ENCODE measurements at places on chromosomes 6 and 20.

DNA sequence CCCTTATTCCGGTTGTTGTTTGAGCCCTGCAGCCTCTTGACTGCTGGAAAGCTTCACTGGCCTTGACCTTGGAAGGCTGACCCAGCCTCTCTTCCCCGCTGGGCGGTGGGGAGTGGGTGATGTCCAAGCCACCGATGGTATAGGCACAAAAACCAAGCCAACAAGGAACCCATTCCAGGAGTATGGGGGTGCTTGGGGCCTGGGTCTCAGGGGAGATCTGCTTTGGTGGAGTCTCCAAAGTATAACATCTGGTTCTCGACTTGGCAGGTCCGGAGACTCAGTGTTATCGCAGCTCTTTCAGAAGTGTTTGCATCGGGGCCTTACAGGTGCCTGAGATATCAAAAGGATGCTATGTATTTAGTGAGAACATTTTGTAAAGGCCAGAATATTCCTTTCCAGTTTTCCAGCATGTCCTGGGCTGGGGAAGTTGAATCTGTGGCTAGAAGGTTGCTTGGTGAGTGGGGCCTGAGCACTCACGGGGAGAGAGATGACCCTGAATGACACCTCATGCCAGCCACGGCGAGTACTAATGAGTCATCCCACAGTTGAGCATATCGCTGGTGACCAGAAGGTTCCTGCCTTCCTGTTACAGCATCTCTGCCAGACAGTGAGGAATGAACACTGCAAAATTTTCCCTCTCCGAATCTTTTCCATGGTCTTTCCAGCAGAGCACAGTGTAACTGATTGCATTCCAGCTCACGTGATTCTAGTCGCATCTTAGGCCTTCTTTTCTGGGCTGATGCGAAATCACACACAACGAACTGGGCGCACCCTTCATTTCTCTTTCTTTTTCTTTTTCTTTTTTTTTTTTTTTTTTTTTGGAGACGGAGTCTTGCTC is 133.9 kb downstream of the ZDHHC14 start:
- DNase-seq: no peak

GRCh38 chr6:165717732-165718465 is 54.9 kb upstream of the PDE10A start:
- no peak for DNase-seq

DNA sequence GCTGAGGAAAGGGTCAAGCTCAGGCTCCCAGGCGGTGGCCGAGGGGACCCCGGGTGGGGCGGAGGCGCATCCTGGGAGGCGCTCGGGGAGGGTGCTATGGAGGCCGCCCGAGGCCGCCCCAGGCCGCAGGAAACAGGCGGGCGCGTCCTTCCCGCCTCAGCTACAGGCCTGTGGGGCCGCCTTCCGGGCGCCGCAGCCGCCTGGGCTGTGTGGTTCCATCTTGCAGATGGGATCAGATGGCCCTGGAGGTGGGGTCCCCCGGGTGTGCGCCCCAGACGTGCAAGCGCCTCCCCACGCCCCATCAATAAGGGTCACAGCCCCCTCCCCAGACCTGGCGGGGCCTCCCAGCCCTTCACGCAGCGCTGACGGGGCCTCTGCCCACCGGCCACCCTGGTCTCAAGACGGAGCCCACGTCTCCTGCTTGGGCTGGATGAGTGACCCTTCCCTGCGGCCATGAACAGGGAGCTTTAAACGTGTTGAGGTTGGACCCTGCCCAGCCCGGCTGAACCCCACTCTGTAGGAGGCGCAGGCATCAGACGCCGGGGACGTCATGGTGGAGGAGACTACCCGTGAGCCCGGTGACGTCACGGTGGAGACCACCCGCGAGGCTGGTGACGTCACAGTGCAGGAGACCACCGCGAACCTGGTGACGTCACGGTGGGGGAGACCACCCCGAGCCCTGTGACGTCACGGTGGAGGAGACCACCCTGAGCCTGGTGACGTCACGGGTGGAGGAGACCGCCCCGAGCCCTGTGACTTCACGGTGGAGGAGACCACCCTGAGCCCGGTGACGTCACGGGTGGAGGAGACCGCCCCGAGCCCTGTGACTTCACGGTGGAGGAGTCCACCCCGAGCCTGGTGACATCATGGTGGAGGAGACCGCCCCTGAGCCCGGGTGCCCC is 267.0 kb downstream of the DLL1 start:
- DNase-seq: peak; percentile 52

DNA sequence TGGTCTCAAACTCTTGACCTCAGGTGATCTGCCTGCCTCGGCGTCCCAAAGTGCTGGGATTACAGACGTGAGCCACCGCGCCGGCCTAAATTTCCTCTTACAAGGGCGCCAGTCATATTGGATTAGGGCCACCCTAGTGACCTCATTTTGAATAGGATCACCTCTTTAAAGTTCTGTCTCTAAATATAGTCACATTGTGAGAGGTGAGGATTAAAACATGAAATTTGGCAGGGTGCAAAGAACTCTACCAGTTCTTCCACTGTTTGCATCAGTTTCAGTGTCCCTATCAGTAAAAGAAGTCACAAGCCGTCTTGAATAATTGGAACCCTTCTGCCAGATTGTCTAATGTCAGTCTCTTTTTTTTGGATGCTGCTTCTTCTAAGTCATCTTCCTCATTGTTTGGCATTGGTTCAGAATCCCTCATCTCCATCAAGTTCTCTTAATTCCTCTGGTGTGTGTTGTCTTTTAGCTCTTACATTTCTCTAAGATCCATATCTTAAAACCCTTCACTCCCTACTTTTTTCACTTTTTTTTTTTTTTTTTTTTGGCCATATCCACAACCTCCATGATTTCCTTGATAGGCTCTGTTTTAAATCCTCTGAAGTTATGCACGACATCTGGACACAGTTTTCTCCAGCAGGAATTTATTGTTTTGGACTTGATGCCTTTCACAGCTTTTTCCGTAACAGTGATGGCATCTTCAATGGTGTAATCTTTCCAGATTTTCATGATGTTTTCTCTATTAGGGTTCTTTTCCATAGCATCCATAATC is 56.8 kb downstream of the NCOA3 start:
- DNase-seq: no peak

GRCh38 chr6:158933079-158933595 is 66.9 kb downstream of the RSPH3 start:
- DNase-seq: no peak

GRCh38 chr20:46559685-46560440 is 9.4 kb upstream of the OCSTAMP start:
- DNase-seq: no peak

GRCh38 chr6:52362443-52363227 is 684 bp downstream of the PAQR8 start:
- DNase-seq: peak; percentile 64

DNA sequence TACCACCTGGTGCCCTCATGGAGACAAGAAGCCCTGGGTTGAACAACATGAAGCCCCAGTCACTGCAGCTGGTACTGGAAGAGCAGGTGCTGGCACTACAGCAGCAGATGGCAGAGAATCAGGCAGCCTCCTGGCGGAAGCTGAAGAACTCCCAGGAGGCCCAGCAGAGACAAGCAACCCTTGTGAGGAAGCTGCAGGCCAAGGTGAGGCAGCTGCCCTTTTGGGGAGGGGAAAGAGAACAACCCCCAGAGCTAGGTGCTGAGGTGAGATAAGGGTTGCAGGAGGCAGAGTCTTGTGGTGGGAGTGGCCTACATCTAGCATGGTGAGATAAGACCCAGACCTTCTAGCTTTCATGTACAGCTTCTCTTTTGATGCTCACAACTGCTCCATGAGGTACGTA is 7.0 kb downstream of the CEP250 start:
- no peak for DNase-seq

DNA sequence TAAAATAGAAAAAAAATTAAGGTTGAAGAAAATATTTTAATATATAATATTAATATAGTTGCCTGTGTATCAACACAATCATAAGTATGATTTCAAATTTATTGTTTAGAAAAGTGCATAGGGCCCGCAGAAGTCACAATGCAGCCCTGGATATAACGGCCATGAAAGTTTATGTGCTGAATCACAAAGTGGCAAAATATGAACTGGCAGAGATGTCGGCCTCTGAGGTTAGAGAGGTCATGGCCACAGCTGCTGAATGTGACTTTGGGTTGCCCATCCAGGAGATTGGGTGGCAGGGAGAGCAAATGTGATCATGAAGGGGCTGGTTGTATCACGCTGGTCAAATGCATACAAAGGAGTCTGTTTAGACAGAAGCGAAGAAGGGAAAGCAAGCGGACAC is 35.7 kb downstream of the COL11A2 start:
- DNase-seq: no peak

- no peak for DNase-seq
These were observed 135.3 kb downstream of the AKAP7 start for GRCh38 chr6:131270534-131270933.

DNA sequence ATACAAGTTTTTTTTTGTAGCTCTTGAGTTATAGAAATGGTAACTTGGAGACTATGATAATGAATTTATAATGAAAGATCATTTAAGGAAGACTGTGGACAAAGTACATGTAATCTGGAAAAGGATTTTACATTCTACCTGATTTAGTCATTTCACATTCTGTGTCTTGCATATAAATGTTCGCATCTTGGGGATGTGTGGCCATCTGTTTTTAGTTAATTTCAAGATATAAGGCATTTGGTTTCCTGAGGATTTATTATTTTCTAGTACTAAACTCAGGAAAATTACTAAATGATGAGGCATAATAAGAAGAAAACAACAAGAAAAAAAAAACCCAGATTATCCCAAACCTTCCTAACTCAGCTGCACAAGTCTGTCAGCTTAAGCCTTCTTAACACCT is 112.7 kb upstream of the PRL start:
- no peak for DNase-seq

DNA sequence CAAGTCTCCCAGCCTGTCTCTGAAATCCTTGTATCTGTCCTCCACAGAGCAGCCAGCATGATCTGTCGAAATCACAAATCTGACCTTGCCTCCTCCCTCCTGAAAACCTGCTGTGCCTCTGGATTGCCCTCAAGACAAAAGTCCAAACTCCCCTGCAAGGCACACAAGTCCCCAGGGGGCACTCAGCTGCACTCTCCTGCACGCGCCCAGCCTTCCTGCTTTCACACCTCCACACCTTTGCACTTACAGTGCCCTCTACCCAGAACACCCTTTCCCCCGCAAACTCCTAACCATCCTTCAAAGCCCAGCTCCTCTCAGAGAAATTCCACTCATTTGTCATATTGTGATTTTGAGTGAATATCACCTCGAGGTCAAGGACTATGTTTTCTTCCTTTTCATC is 83.4 kb upstream of the TOP1 start:
- DNase-seq: no peak

DNA sequence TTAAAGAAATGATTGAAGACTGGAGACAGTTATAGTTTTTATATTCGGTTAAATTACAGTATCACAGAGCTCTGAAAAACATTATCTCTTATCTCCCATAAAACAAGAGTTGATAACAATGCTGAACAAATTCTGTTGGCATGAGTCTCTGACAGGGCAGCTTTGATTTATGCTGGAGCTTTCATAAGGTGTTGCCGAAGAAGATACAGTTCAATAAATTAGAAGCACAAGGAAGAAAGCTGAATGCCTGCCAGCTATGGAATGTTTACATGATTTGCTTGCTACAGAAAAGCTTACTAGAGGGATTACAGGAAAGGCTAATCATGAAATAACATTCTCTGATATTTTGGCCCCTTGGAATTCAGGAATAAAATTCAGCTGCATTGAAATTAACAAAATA is 431.9 kb upstream of the GJE1 start:
- no peak for DNase-seq

GRCh38 chr6:147817042-147817689 is 308.7 kb downstream of the SAMD5 start:
- DNase-seq: no peak

DNA sequence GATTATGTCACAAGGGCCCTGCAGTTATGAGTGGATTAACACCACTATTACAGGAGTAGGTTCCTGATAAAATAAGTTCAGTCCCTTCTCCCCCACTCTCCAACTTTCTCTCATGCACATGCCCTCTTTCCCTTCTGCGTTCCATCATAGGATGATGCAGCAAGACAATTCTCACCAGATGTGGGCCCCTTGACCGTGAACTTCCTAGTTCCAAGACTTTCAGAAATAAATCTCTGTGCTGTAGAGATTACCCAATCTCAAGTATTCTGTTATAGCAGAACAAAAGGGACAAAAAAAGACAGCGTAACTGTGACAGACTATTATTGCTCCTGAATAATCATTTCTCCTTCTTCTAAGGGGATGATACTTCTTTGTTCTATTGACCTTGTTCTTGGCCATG is 33.8 kb upstream of the TMEM244 start:
- DNase-seq: no peak

GRCh38 chr6:2171728-2172127 is 73.7 kb downstream of the GMDS start:
- DNase-seq: no peak

DNA sequence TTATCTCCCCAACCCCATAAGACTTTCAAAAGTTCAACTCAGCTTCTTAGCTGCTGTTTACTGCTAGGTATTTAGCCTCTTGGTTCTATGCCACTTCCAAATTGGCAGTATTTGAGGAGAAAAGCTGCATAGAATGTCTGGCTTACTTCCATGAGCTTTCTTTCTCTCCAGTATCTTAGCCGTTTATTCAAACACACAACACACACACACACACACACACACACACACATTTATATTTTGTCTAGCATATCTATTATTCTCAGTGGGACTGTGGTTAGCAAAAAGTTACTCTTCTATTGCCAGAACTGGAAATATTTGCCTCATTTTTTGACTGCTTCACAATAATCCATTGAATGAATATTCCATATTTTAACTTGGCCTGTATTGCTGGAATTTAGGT is 634.2 kb upstream of the IMPG1 start:
- no peak for DNase-seq

DNA sequence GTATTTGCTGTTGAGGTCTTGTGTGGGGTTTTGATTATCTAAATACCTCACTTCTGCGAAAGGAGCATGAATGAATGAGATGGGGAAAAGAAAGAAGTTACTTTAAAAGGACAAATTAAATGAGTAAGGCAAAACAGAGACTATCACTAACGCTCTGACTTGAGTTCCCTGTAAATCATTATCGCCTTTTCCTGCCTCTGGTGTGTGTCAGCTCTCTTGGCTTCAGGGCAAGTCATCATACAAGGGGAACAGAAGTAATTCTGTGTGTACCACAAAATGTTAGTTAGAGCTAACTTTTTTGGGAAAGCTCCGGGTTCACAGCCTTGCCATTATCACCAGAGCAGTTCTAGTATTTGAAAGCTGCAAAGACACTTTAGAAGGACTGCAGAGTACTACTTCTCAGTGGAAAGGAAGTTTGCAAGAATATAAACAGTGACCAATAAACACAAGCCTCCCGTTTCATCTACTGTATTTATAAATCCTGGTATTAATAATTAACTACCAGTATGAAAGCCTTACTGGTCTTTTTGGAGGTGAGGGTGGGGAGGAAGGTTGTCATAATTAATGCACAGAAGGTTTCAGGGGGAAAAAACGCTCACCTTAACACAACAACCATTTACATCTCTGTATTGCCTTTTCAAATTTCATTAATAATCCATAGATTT is 1.2 kb downstream of the DZANK1 start:
- no peak for DNase-seq

Data from CD8-positive, alpha-beta memory T cell (primary cell).